ENCODE measurements at places on chromosomes 1 and 21.

DNA sequence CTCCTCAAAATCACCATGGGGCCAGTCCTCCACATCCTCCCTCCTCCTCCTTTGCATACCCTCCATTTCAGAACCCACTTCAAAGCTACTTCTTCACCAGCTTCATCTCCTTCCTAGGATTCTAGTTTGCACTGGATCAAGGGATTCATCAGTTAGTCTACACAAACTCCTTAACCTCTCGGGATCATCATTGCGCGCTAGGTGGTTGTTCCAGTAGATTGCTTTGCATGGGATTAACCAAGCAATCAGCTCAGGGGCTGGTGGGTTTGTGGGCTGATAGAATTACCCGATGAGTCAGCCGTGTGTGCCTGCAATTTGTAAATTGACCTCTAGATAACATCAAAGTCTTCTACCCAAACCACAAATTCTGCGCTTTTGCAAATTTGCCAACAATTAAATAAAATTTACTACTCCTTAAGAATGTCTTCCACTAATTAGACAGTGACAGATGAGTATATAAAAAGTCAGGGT lies 7.7 kb downstream of the KANK4 start:
- DNase-seq, result no peak

DNA sequence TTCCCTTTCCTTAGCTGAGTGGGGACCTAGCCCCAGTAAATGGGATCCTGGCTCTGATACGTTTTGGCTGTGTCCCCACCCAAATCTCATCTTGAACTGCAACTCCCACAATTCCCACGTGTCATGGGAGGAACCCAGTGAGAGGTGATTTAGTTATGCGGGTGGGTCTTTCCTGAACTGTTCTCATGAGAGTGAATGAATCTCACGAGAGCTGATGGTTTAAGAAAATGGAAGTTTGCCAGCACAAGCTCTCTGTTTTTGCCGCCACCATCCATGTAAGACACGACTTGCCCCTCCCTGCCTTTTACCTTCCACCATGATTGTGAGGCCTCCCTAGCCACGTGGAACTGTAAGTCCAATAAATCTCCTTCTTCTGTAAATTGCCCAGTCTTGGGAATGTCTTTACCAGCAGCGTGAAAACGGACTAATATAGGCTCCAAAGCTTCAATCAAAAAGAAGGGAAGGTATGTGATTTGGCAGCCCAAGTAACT lies 29.9 kb upstream of the POU2F1 start:
- DNase-seq, result no peak

GRCh38 chr1:51234721-51235425 lies 1.2 kb upstream of the RNF11 start:
- peak; percentile 75 for DNase-seq

- DNase-seq, result peak; percentile 80
Observed at GRCh38 chr21:38956856-38957571, 151.3 kb downstream of the ETS2 start.

GRCh38 chr1:172770071-172770470 lies 111.2 kb downstream of the FASLG start:
- no peak for DNase-seq

DNA sequence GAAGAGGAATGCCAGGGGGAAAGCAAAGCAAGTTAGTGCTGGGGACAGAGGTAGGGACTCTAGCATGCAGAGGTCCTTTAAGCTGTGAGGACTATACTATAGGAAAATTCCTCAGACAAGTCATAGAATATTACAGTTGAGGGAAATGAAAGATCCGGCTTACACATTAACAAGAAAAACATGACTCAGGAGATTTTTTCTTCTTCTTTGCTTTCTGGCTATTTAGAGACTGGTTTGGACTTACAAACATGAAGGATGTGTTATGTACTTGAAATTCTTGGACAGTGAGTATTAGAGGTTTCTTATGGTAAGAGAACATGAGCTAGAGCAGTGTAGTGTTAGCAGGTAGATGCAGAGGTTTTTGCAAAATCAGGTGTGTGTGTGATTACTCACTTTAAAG lies 24.9 kb downstream of the USP25 start:
- peak; percentile 45 for DNase-seq

DNA sequence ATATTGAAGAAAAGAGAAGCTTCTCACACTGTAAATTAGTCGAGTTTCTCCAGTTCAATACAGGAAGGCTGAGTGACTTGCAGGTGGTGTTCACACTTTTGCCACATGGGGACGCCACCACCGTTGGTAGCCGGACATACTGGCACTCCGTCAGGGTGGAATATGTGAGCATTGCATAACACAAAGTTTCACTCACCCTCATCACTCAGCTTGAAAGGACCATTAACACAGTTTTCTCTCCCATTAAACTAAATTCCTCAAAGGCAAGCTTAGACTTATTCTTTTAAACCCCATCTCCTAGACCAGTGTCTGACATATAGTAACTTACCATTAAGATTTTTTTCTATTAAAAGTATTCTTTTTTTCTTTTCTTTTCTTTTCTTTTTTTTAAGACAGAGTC lies 105.3 kb upstream of the SERBP1 start:
- peak; percentile 91 for DNase-seq

DNA sequence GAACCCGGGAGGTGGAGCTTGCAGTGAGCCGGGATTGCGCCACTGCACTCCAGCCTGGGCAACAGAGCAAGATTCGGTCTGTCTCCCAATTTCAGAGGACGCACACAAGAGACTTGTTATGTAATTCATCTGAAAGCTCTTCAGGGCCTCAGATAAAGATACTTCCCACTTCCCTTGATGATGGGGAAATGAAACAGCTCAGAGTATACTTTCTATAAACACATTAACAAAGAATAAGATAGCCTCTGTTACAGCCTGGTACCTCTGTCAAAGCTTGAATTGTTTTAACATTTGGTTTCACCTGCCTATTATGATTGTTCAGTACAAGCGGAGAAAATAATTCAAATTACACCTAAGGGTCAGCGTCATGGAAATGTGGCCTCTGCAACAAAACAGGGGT lies 622.9 kb upstream of the ADGRL4 start:
- DNase-seq, result no peak
